ENCODE measurements at places on chromosomes 5 and 9.

DNA sequence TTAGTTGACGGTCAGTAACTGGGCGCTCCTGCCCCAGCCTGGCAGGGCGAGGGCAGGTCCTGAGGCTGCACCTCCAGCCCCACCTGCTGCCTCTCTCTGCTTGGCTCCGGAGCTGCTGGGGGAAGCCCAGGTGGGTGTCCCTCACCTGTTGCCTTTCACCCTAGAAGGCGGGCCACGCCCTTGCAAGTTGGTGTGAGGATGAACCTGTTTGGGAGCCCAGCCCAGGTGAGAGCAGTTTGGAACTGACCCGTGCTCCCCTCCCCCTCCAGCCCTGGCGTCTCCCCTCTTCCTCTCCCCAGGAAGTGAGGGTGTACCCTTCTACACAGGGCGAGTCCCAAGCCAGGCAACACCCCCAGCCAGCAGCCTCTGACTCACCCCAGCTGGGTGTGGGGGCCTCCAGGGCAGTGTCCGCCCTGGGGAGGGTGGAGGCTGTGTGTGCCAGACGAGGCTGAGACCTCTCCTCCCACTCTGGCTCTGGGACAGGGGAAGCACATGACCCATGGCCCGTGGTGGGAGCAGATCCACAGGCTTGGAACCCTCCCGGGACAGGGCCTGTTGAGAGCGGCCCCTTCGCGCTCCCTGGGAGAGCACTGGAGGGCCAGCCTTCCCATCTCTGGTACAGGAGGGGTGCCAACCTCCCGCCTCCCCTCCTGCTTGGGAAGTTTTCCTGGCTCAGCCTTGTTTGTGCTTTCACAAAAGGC lies 10.4 kb downstream of the LRRC8A start:
- DNase-seq, result no peak

DNA sequence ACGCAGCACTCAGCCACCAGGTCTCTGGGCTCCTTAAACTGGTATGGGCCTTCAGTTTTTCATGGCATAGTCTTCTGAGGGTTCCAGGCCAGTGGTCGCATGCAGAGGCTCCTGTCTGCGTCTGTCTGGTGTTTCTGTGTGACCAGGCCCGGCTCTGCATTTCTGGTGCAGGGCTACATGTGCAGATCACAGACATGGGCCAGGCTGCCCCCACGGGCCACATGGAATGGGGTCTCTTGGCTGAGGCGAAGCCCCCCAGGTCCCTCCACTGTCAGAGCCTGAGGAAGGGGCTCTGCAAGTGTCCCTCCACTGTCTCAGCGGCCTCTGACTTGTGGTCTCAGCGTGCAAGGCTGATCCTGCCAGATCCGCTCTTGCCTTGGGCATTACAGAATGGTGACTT lies 15.6 kb upstream of the CARD19 start:
- no peak for DNase-seq

GRCh38 chr5:174617285-174617684 lies 107.1 kb upstream of the MSX2 start:
- DNase-seq, result no peak

- no peak for DNase-seq
Measured at GRCh38 chr5:109558952-109559351, 130.8 kb upstream of the MAN2A1 start.

DNA sequence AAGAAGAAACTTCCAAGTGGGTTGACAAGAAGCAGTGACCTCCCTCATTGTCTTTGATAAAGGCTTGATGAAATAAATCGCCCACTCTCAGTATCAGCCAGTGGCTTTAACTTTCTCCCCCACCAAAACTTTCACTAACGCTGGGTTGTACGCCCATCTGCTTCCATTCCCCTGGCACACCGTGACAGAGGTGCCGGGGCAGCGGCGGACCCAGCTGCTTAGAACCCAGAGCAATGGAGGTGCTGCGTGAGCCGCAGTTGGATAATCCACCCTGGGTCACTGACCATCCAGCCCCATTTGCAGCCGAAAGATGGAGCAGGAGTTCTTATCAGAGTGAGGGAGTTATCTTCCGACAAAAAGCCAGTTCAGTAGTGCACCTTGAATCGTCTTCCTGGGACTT lies 270.7 kb downstream of the ARHGEF28 start:
- DNase-seq, result no peak

DNA sequence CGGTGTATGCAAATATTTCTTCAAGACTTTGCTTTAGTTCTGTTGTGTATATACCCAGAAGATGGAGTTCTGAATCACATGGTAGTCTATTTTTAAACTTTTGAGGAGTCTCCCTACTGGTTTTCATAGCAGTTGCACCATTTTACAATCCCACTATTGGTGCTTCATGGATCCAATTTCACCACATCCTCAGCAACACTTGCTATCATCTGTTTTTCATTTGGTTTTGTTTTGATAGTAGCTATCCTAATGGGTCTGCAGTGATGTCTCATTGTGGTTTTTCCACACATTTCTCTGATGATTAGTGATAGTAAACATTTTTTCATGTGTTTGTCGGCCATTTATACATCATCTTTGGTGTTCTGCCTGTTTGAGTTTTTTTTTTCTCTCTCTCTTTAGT lies 1339.3 kb downstream of the EFNA5 start:
- DNase-seq, result no peak
